ENCODE measurements at places on chromosomes 4 and X.

GRCh38 chr4:183746305-183747229, 87.5 kb downstream of the TRAPPC11 start:
- no peak for DNase-seq

DNA sequence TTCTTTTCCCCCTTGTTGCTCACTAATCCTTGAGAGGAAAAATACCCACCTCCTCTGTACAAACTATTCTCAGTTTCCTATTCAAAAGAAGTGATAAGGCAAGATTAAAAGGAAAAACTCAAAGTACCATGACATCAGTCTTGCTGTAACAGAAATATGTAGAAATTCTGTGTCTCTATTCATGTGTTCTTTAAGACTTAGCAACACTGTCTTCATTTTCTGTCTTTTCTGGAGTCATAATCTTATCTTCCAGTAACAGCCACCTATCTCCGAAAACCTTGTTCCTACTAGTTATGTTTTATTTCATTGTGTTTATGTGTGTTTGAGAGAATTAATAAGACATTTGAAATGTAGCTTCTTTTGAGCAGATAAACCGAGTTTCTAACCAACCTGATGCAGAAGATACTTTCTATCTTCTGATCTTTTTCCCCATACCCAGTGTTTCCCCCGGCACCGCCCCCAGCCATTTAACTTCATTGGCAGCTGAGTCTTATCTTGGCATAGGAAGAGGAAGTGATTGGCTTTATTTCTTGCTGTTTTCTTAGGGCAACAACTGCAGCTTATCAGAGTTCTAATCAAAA, 8.0 kb downstream of the FAM241A start:
- DNase-seq = no peak

DNA sequence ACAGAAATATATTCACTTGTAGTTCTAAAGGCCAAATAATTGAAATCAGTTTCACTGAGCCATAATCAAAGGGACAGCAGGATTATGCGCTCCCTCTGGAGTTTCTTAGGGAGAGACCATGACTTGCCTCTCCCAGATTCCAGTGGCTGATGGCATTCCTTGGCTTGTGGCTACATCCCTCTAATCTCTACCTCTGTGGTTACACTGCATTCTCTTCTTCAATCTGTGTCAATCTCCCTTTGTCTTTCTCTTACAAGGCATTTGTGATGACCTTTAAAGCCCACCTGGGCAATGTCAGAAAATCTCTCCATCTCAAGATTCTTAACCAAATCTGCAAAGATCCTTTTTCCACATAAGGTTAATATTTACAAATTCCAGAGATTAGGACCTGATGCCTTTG, 260.2 kb downstream of the UNC5C start:
- DNase-seq = no peak

- DNase-seq = no peak
Observed at GRCh38 chr4:20512033-20512792, 188.0 kb upstream of the PACRGL start.

DNA sequence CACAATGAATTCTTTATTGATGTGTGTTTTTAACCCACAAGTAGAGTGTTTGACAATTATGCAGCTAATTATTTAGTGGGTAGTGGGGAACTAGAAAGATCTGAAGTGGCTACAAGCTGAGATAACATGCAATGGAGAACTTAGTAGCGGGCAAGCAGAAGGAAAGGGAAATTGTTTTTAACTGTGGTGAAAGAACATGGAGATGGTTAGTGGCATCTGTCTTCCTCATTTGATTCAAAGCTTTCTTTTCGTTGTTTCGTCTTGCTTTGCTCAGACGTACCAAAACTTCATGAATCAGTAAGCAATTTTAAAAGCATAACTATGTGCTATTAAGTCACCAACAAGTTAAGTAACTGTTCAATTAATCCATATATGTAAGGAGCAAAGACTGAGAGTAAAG, 169.9 kb downstream of the BANK1 start:
- no peak for DNase-seq

GRCh38 chr4:187128976-187129375, 405.3 kb upstream of the FAT1 start:
- no peak for DNase-seq

GRCh38 chr4:105715692-105716278, 7.2 kb downstream of the GSTCD start:
- no peak for DNase-seq

GRCh38 chr4:94934201-94934600, 176.4 kb downstream of the BMPR1B start:
- DNase-seq = no peak

DNA sequence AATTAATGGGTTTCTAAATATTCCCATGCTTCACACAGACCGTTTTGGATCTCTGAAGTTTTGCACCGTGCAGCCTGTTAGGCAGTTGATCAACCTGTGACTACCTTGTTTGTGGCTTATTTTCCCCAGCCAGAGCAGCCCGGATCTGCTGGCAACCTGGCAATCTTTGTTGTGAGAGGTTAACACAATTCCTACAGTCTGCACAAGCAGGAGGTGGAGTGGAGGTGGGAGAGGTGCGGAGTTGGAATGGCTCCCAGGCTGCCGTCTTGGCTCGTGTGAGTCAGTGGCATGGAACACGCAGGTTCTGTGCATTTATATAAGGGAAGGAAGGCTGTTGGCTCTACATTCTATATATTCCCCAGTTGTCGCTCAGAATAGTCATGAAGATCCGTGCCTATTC, 70.9 kb upstream of the STOX2 start:
- DNase-seq = no peak

GRCh38 chrX:150940844-150941495, 42.2 kb upstream of the HMGB3 start:
- no peak for DNase-seq

DNA sequence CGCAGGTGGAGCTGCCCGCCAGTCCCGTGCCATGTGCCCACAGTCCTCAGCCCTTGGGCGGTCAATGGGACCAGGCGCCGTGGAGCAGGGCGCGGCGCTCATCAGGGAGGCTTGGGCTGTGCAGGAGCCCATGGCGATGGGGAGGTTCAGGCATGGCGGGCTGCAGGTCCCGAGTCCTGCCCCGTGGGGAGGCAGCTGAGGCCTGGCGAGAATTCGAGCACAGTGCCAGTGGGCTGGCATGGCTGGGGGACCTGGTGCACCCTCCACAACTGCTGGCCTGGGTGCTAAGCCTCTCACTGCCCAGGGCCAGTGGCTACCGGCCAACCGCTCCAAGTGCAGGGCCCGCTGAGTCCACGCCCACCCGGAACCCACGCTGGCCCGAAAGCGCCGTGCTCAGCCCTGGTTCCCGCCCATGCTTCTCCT, 646.5 kb downstream of the GABRG1 start:
- DNase-seq = no peak

GRCh38 chr4:13484749-13485221, 645 bp upstream of the RAB28 start:
- no peak for DNase-seq

DNA sequence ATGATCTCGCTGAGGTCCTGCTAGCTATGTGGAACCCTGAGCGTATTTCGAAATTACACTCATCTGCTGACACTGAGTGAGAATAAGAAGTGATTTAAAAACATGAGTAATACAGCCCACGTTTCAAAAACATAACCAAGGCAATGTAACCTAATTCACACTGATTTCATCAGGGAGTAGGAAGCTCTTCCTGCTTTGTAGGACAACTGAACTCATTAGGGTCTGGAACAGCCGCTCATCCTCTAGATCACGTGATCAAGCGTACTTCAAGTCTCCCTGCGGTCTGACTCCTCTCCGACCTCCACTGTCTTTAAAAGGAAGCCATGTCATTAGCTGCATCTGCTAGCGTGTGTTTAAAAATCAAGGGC, 138.0 kb downstream of the NSUN7 start:
- DNase-seq = no peak

- DNase-seq = no peak
Observed at GRCh38 chr4:26105337-26105736, 191.3 kb downstream of the SMIM20 start.

DNA sequence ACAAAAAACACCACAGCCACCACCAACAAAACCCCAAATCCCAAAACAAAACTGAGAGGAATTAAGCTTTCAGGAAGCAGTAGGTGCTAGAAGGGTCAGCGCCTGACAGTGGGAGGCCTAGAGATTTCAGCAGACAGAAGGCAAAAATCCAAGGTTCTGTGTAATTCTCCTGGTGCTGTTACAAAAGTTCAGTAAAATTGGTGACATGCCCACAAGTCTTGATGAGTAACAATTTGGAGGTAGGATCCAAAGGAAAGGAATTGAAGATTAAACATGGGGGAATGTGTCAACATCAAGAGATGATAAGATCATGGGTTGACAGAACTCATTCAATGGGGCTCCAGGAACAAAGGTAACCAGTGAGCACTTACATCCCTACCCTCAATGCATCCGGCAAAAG, 653.8 kb upstream of the CPEB2 start:
- DNase-seq = no peak

DNA sequence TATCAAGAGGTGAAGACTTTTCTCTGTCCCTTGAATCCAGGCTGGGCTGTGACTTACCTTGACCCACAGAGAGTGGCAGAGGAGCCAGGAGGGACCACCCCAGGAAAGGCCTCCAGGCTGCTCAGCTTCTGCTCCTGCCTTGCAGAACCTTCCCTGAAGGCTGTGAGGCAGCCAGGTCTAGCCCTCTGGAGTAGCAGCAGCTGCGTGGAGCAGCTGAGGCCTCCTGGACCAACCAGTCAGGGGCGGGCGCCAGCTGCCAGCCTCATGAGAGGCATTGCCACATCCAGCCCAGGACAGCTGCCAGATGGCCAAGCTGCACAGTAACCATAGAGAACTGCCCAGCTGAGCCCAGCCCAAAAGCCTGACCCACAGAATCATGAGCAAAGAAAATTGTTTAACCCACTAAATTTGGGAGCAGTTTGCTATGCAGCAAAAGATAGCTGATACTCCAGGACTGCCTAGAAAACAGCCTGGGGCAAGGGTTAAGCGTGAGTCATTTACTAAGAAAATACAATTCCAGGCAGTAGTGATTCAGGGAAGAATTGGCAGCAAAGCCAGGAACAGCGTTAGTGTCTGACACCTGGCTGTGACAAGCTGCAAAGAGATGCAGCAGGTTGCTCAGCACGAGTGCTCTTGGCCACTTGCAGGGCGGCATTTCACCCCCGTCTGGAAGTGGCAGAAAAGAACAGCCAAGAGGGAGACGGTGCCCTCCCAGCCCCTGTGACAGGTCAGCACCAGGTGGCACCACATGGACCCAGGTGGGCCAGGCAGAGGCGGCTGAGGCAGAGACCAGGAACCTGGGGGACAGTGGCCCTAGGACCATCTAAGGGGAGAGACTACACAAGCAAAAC, 14.7 kb upstream of the PDE6B start:
- DNase-seq = no peak

GRCh38 chrX:149248073-149248625, 257.0 kb downstream of the IDS start:
- no peak for DNase-seq
